ENCODE measurements at places on chromosomes 3 and 15.

DNA sequence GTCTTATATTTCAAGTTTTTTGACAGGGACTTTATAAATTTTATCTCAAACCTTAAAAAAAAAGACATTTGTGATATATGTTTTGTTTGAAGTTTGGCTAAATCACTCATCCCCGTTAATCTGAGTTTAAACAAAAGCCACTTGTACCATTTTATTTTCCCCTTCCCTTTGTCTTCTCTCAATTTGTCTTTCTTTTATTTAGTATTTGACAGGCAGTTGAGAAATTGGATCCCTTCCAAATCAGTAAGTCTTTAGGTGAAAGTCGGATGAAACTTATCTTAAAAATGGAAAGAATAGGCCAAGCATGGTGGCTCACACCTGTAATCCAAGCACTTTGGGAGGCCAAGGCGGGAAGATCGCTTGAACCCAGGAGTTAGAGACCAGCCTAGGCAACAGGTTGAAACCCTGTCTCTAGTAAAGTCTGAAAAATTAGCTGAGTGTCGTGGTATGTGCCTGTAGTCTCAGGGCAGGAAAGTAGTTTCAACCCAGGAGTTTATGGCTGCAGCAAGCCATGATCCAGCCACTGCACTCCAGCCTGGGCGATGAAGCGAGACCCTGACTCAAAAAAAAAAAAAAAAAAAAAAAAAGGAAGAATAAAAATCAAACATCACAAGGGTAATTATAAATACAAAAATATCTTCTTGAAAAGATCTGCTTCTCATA is 394.6 kb upstream of the TPM1 start:
- DNase-seq, result no peak

GRCh38 chr15:23602124-23602523 is 36.6 kb downstream of the MKRN3 start:
- DNase-seq, result no peak

DNA sequence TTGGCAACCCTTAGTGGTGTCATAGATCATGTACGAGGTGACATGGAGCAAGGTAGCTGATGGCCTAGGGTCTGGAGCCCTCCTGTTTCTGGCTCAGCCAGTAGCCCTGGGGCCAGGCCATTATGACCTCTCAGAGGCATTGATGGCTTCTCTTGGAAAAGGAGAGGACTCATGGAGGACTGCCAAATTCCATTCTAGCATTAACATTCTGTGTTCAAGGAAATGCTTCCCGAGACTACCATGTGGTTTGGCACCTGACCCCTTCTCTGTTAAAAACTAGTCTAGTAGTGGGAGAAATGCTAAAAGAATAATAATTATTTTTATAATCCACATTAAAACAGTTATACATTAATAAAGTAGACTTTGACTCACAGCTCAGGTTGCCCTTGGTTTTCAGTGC is 40.2 kb upstream of the ADAMTSL3 start:
- DNase-seq, result peak; percentile 34

DNA sequence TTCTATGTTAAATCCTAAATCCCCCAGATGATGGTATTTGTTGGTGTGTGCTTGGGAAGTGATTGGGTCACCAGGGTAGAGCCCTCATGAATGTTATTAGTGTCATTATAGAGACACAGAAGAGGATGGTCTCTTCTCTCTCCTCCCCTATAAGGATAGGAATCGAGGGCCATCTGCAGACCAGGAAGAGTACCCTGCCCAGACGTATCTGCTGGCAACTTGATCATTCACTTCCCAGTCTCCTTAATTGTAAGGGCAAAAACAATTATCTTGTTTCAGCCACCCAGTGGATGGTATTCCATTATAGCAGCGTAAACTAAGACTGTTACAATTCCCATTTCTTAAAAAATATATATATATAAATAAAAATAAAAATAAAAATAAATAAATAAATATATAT is 892.2 kb downstream of the SI start:
- no peak for DNase-seq

- no peak for DNase-seq
These were observed 28.0 kb upstream of the ATG7 start for GRCh38 chr3:11244121-11244677.

DNA sequence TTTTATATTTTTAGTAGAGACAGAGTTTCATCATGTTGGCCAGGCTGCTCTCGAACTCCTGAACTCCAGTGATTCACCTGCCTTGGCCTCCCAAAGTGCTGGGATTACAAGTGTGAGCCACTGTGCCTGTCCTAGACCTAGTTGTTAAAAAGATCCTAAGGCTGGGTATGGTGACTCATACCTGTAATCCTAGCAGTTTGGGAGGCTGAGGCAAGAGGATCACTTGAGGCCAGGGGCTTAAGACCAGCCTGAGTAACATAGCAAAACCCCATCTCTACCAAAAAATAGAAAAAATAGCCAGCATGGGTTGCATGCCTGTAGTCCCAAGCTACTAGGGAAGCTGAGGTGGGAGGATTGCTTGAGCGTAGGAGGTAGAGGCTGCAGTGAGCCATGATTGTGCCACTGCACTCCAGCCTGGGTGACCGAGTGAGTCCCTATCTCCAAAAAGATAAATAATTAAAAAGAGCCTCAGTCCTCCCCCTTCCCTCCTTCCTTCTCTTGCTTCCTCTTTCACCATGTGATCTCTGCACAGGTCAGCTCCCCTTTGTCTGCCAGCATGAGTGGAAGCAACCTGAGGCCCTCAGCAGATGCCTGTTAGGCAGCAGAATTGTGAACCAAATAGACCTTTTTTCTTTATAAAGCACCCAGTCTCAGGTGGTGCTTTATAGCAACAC is 9.8 kb upstream of the FNDC3B start:
- no peak for DNase-seq

GRCh38 chr3:127387556-127388153 is 99.8 kb upstream of the PRR20G start:
- no peak for DNase-seq

DNA sequence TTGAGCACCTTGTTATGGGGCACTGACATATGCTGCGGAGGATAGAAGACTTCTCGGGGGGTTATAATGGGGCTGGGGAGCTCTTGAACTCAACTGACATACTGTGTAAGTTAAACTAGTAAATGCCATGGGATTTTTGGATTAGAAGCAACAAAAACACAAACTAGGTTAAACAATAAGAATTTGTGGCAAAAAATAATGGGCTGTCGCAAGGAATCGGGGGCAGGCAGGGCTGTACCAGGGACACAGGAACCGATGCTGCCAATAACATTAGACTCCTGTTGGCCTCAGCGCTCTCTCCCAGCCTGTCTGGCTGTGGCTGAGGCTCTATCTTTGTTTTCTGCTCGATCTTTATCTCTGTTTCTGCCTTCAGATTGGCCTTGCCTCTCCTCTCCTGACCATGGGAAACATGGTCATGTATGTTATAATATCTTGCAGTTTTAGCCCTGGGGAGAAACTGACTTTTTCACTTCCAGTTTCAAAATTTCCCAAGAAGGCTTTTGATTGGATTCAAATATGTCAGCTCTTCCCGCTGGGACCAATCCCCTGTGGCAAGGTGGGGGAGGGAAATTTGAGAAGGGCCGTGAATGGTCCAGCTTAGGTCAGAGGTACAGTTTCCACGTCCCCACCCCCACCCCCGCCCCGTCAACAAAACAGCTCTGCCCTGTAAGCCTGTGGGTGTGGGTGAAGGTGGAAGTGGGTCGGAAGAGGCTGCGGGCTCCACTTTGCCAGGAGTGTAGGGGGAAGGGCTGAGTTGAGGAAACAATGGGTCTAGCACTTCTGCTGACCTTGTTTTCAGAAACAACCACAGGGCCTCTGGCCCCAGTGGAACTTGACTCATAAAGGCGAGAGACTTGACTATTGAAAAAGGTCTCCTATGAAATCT is 161.1 kb upstream of the TBL1XR1 start:
- DNase-seq, result no peak

GRCh38 chr3:169953462-169954141 is 13.0 kb upstream of the SEC62 start:
- DNase-seq, result no peak

GRCh38 chr3:105040026-105040622 is 326.6 kb upstream of the ALCAM start:
- DNase-seq, result no peak

DNA sequence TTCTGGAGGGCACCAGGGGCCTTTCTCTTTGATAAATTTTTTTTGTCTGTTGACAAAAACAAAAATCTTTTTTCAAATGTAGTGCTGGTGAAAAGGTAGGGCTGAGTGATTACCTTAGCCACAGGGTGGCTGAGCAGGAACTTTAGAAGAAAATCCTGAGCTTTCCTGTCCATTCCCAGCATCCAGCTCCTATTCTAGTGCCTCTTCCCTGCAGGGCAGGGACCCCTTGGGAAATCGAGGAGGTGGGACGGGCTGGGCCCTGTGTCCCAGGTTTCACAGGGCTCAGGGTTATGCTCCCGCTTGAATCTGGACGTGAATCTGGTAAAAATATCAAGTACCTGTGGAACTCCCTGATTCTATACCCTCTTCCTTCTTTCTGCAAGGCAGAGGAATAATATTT is 31.7 kb downstream of the EDEM1 start:
- no peak for DNase-seq

- DNase-seq, result no peak
These were observed 29.9 kb downstream of the CGGBP1 start for GRCh38 chr3:88028876-88029275.
